NCI-H460 (cell line): ENCODE measurements at places on chromosomes 5 and 9.

DNA sequence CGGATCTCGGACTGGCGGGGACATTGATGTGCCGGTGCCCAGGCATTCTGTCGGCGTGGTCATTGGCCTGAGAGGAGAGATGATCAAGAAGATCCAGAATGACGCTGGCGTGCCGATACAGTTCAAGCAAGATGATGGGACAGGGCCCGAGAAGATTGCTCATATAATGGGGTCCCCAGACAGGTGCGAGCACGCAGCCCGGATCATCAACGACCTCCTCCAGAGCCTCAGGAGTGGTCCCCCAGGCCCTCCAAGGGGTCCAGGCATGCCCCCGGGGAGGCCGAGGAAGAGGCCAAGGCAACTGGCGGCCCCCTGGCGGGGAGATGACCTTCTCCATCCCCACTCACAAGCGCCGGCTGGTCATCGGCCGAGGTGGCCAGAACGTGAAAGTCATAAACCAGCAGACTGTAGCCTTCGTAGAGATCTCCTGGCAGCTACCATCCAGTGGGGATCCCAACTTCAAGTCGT is 106.5 kb upstream of the MTAP start:
- no peak for DNase-seq

DNA sequence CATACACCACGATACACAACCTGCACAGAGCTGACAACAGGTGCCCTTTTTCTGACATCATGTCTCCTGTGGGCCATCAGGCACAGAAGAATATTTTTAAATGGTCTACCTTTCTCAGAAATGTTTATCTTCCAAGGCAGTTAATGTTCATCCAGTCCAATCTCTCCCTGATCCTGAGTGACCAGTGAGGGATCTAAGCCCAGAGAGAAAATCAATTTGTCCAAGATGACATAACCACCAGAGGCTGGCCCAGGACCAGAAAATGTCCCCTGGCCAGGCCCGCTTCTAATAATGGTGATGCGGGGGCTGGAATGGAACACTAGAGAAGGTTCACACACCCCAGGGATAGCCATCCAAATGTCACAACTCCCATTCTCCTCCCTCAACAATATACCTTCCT is 357.9 kb upstream of the KIF2A start:
- no peak for DNase-seq

DNA sequence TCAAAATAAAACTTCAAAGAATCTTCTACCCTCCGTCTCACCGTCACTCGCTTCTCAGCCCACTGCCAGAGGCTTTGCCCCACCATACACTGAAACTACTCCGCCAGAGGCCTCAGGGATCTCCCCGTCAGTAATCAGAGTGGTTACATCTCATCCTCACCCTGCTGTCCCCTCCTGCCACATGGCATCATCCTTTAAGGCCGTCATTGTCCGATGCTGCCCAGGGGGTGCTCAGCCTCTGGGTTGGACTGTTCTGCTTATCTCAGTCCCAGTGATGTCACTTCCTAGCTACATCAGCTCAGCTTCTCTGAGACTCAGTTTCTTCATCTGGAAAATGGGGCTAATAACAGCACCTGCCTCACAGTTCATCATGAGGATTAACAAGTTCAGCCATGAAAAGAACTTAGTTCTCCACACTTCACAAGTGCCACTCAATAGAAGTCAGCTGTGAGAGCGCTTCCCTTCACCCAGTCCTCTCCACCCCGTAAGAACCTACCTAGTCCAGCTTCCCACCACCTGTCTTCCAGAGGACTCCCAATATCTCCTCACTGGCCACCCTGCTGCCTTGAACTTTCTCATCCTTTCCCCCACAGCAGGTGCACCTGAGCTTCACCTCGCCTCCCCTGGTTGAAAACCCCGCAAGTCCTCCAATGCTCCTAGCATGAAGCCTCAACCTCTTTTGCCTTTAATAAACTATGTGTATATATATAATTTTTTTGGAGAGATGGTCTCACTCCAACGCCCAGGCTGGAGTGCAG is 2.8 kb upstream of the IL3 start:
- no peak for DNase-seq

GRCh38 chr9:2872250-2872930 is 28.5 kb upstream of the PUM3 start:
- DNase-seq = peak; percentile 23

- DNase-seq = no peak
These were observed 1.4 kb upstream of the SNAPC4 start for GRCh38 chr9:136401173-136401922.

GRCh38 chr5:115623658-115624057 is 2.2 kb downstream of the TMED7 start:
- DNase-seq = no peak

DNA sequence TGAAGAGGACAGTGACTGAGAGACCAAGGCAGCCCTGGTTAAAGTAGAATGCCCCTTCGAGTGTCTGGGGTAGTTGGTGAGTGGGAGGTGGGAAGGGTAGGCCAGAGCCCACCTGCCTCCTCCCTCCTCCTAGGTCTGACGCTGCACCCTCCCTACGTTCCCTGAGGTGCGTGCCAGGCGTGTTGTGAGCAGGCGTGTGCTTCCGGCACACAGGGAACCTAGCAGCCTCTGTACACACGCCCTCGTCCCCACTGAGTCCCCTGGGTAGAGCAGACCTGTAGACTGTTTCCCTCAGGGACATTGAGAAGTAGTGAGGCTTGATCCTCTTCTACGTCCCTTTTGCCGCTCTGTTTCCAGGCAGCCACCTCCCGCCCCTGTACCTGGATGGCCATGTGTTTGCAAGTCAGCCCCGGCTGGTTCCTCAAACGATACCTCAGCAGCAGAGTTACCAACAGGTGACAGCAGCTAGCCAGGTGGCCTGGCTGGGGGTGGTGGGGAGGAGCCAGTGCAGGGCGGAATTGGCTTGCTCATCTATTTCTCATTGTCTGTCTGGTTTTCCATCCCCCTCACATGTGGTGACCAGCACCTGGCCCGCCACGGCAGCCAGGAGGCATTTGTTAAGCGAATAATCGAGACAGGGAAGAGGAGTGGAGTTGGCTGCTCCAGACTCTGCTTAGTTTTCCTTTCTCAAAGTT is 16.8 kb upstream of the POMT1 start:
- no peak for DNase-seq

DNA sequence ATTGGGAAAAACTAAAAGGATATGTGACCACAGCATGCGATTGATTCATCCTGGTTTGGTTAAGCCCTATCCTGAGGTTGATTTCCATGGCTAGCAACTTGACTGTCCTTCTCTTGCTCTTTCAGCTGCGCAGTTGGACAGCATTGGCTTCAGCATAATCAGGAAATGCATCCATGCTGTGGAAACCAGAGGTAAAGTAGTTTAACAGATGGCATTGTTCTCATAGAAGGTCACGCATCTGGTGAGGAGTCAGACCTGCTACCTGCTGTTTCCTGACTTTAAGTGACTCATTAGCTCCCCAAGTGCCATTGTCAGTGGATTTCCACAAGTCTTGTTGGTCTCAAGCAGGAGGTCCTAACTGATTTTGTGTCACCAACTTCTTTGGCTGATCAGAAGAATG is 266.9 kb downstream of the ARHGAP26 start:
- no peak for DNase-seq

- DNase-seq = no peak
These were observed 1.7 kb upstream of the IRX1 start for GRCh38 chr5:3593771-3594509.

- DNase-seq = no peak
These were observed 64.3 kb upstream of the DMRTA1 start for GRCh38 chr9:22382331-22382730.

DNA sequence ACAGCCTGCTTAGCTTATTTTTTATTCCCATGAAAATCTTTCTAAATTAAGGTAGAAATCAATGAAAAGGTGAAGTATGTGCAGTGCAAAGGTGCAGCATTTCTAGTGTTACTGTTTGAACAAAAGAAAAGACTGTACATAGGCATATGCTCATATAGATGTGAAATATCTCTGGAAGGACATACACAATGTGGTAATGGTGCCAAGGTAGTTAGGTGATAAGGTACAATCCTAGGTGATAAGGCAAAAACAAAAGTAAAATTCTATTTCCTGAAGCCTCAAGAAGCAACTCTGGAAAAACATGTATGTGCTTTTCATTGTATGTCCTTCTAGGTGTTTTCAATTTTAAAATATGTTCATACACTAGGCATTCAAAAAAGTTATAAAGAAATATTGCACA is 139.4 kb upstream of the PTGER4 start:
- no peak for DNase-seq

GRCh38 chr9:105066275-105066865 is 138.4 kb upstream of the ABCA1 start:
- no peak for DNase-seq

DNA sequence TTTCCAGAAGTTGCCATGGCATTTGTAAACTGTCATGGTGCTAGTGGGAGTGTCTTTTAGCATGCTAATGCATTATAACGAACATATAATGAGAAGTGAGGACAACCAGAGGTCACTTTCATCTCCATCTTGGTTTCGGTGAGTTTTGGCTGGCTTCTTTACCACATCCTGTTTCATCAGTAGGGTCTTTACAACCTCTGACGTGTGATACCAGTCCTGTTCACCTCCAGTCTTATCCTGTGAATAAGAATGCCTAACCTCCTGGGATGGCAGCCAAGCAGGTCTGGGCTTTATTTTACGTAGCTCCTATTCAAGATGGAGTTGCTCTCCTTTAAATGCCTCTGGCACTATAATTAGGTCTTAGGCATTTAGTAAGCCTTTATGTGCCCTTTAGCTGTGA is 20.4 kb upstream of the RFK start:
- DNase-seq = no peak

GRCh38 chr9:109251080-109251775 is 69.6 kb downstream of the EPB41L4B start:
- DNase-seq = peak; percentile 73
